ENCODE measurements at places on chromosomes 3 and 15. TPM values are rescaled to one million over a fixed set of nuclear protein-coding genes. Genes with fewer than 3 reads are reported as not detected.

The PRICKLE2 gene
- not detected for total RNA-seq

The ECE2 gene
- not detected for total RNA-seq

The ENTPD3 gene
- total RNA-seq, result not detected

The CXCR6 gene
- 2.6 TPM for total RNA-seq

The DPP8 gene
- 29.0 TPM for total RNA-seq

The TGM4 gene
- total RNA-seq, result not detected

The TIMP4 gene
- total RNA-seq, result 0.24 TPM

The CLDN11 gene
- total RNA-seq, result 0.32 TPM

The CAPN3 gene
- total RNA-seq, result 1.9 TPM

The OXNAD1 gene
- total RNA-seq, result 25.5 TPM

The LYZL4 gene
- not detected for total RNA-seq

The ITIH4 gene
- total RNA-seq, result 8.2 TPM

The HCLS1 gene
- 221 TPM for total RNA-seq

The SOX14 gene
- not detected for total RNA-seq

The KBTBD13 gene
- total RNA-seq, result not detected
